ENCODE measurements at places on chromosomes 2 and 18.

DNA sequence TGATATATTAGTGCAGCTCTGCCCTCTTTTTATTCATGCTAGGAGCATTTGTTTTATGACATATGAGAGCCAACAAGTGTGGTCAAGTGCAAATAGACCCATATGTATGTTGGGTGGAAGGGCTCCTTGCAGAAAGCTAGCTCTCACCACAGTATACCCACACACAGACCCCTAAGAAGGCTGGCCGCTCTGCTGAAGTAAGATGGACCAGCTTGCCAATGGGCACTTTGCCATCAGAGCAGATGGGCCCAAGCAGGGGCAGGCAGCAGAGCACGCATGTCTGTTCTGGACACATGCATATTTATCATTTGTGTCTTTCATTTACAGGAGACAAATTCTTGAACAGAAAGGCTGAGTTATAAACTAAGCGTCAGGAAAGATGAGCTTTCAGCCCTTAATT is 187.5 kb upstream of the DTNA start:
- no peak for DNase-seq

- DNase-seq, result no peak
These were observed 71.2 kb downstream of the PLB1 start for GRCh38 chr2:28567061-28567471.

DNA sequence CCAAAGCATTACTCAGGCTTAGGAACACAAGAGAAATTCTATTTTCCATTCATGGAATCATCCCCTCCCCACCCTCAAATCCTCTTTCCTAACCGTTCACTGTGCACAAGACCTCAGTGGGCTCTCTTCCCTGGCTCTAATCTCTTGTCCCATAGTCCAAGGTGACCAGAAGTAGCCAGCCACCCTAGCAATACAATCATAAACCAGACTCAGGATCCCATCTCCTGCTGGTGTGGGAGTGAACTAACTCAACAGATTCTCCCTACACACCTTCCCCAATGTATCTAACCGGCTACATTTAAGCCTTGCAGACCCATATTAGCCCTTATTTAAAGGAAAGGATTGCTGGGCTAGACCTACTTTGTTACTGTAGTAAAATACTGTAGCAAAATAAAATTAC is 45.5 kb downstream of the HNRNPLL start:
- no peak for DNase-seq

DNA sequence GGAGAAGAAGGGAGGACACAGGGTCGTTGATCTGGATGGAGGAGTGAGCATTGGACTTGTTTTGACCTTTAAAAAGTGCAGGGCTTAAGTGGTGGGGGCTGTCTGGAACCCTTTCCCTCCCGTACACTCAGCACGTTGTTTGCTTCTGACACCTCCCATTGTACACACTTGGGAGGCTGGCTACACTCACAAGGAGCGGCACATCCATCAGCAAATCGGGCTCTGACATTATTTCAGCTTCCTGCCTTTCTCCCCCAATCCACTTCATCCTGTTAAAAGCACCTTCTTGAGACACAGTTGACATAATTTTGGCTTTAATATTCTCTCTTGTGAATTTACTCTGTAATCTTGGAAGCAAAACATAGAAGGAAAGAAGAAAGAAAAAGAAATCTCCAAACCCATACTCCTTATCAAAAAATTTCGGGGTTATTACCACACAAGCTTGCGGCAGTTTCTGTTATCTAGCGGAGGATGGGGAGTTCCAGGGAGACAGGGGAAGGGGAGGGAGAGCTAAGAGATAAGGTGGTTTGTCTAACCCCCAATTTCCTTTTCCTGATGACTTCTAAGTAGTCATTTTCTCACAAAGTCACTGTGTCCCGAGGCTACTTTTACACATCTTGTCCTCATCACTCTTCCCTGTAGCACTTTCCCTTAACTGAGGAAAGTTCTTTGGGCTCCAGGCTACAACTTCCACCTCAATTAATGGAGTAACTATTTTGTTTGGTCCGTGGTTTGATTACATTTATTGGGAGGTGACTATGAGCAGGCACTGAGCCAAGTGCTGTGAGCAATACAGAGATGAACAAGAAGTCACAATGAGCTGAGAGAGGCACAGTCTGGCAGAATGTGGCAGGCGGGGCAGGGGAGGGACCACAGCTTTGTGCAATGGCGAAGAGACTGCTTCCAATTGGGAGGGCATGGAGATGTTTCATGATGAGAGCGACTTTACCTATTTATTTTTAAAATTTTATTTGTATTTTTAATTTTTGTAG is 240.1 kb upstream of the MEX3C start:
- no peak for DNase-seq

GRCh38 chr2:9964334-9964980 is 13.0 kb downstream of the GRHL1 start:
- DNase-seq, result no peak

- no peak for DNase-seq
These were observed 473.0 kb upstream of the TNP1 start for GRCh38 chr2:217332866-217333265.

GRCh38 chr2:208570066-208570465 is 163.5 kb downstream of the PTH2R start:
- no peak for DNase-seq

DNA sequence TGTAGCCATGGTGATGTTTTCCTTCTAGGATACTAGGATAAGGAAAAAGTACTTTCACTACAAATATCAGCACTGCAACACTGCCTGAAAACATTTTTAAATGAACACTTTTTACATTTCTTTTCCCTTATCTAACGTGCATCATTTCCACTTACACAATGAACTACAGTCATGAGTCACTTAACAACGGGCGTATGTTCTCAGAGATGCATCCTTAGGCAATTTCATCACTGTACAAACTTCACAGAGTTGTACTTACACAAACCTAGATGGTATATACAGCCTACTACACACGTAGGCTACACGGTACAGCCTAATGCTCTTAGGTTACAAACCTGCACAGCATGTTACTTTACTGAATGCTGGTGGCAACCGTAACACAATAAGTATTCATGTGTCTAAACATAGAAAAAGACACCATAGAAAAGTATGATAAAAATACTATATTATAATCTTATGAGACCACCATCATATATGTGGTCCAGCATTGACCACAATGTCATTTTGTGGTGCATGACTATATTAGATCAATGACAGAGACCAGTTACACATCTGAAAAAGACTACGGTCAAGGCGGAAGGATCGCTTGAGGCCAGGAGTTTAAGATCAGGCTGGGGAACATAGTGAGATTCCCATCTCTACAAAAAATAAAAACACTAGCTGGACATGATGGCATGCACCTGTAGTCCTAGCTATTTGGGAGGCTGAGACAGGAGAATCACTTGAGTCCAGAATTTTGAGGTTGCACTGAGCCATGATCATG is 39.8 kb downstream of the WDR33 start:
- no peak for DNase-seq

GRCh38 chr2:68185541-68186164 is 28.0 kb downstream of the PNO1 start:
- DNase-seq, result peak; percentile 12

GRCh38 chr2:187644981-187645380 is 90.7 kb upstream of the TFPI start:
- no peak for DNase-seq

- DNase-seq, result no peak
These were observed 22.5 kb downstream of the KIF1A start for GRCh38 chr2:240797500-240797895.

- no peak for DNase-seq
These were observed 48.5 kb upstream of the DTNA start for GRCh38 chr18:34661464-34662087.

- no peak for DNase-seq
These were observed 1040.3 kb downstream of the TSN start for GRCh38 chr2:122795763-122796162.

- DNase-seq, result no peak
These were observed 11.4 kb upstream of the NR4A2 start for GRCh38 chr2:156343940-156344301.

DNA sequence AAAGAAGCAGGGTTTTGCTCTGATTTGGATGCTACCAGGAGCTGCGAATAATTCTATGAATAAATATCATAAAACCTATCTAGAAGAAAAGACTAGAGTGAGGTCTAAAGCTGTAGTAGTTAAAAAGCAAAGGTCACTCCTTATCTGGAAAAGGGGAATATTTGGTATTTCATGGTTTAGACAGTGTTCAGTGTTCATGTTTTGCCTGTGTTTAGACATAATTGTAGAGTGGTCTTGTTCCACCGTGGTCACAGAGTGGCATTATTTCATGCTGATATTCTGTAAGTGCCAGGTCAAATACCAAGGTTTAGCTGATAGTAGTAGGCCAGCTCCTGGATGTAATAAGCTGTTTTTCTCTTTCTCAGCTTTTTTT is 10.8 kb downstream of the SPAST start:
- DNase-seq, result no peak

DNA sequence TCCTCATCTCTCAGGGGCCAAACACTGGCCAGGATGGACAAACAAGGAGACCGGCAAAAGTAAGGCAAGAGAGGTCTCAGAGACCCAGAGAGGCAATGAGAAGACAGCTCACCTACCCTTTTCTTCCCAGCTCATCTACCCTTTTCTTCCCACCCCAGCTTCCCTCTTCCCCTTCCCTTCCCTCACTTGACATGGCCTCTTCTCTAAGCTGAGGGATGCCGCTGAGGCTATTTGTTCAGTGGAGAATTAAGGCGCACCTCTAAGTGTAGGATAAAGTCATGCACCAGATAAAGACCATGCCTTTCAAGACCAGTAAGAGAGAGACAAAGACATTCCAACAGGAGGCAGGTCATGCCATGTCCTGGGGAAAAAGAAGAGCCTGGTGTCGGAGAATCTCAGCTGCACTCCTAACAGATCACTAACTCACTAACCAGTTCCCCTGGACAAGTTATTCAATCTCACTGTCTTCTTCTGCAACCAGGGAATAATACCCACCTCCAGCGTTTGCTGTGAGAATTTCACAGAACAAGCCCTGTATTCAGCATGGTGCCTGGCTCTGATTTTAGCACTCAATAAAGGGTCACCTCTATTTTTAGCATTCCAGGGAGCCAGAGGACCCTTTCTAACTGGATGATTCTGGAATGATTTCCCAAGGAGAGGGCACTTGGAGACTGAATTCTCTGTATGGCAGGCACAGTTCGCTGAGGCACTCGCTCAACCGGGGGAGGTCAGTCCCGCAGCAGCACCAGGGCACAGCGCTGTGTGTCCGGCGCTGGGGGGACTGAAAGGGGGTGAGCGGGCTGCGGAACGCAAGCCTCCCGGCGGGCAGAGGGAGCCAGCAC is 3.0 kb upstream of the FOSL2 start:
- DNase-seq, result no peak

- no peak for DNase-seq
These were observed 176.3 kb downstream of the SEPTIN10 start for GRCh38 chr2:109437325-109438090.

GRCh38 chr18:26320686-26321085 is 94.4 kb downstream of the TAF4B start:
- no peak for DNase-seq

GRCh38 chr18:1092228-1092627 is 187.6 kb downstream of the ADCYAP1 start:
- no peak for DNase-seq

- DNase-seq, result no peak
These were observed 81.3 kb upstream of the SETBP1 start for GRCh38 chr18:44599412-44599811.

- DNase-seq, result peak; percentile 20
These were observed 30.5 kb upstream of the ATP8B1 start for GRCh38 chr18:57833441-57834101.

DNA sequence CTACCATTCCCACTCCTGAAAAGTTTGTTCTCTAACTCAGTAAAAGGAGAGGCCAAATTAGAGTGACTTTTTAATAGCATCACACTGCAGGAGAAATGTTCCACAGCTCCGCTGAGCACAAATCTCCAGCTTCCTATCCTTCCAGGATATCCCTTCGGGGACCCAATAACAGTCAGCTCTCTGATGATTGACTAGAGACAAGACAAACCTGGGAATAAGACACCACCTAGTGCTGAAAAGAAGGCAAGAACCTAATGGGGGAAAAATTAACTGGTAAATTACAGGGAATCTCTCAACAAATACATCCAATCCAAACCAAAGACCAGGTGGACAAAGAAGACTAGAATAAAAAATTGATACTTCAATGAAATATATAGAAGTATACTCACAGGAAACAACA is 977.1 kb upstream of the SOX11 start:
- DNase-seq, result no peak

DNA sequence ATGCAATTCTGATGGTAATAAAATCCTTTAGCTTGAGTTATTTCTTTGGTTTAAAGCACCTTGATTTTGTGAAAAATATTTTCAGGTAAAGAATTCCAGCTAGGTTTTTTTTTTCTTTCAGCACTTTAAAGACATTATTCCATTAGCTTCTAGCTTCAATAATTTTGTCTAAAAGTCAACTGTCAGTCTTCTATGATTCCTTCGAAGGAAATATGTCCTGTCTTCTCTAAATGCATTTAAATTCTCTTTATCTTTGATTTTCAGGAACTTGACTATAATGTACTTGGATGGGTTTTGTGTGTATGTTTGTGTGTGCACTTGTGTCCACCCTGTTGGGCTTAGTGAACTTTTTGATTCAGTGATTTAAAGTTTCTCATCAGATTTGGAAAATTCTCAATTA is 4.7 kb downstream of the LONRF2 start:
- no peak for DNase-seq

- DNase-seq, result no peak
These were observed 17.2 kb upstream of the RPRM start for GRCh38 chr2:153495725-153496124.

DNA sequence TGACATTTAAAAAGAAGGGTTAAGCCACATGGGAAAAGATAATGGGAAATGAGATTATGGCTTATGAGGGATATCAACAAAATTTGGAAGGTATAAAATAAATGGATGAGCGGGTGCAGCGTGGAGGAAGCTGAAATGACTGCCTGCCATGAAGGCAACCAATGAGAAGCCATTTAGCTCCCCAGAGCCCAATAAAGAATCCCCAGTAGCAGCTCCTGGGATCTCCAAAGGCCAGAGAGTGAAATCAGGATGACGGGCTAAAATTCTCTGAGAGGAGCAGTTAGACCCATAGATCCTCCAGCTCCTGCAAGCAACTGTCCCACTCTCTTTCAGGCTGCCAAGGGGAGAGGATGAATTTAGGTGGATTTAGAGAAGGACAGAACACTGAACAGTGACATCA is 12.9 kb upstream of the MAPRE3 start:
- DNase-seq, result no peak

GRCh38 chr2:215929602-215930335 is 83.6 kb downstream of the MREG start:
- DNase-seq, result no peak

DNA sequence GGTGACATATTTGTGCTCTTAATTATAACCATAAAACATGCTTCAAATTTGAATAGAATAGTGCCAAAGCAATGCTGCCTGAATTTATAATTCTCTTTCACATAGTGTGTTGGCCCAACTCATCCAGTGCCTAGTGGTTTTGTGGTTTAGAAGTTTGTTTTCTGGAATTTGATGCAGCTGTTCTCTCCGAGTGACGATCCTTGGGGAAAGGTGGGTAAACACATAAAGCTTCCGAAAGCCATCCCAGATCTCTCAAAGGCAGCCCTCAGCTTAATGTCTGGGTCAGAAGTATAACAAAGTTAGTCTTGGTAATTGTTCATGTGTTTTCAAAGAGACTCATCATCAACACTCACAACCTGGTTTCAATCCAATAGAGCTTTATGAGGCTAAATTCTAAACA is 235.6 kb upstream of the CDH2 start:
- DNase-seq, result no peak
